EH (cell line): ENCODE measurements at places on chromosomes 11 and 22.

GRCh38 chr11:80617156-80617555 lies 1176.3 kb upstream of the TENM4 start:
- DNase-seq = no peak

DNA sequence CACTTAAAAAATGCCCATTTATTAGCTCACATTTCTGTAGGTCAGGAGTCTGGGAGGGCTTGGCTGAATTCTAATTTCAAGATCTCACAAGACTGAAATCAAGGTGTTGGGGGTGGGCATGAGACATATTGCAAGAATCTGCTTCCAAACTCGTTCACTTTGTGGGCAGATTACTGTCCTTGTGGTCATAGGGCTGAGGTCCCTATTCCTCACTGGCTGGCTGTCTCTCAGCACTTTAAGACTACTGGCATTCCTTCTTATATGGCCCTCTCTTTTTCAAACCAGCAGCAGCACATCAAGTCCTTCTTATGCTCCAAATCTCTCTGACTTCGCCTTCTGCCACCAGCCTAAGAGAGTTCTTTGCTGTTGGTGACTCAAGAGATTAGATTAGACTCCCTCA lies 27.8 kb upstream of the MYOD1 start:
- no peak for DNase-seq

GRCh38 chr22:44891791-44892190 lies 118.0 kb downstream of the PHF21B start:
- DNase-seq = no peak

GRCh38 chr11:130322126-130322525 lies 7.4 kb upstream of the ZBTB44 start:
- no peak for DNase-seq
